ENCODE measurements at places on chromosomes 2 and 18.
A peak's percentile ranks its signal among the peaks of the same experiment; 100 is the strongest.

- DNase-seq, result no peak
These were observed 824.8 kb upstream of the SALL3 start for GRCh38 chr18:78154853-78155252.

DNA sequence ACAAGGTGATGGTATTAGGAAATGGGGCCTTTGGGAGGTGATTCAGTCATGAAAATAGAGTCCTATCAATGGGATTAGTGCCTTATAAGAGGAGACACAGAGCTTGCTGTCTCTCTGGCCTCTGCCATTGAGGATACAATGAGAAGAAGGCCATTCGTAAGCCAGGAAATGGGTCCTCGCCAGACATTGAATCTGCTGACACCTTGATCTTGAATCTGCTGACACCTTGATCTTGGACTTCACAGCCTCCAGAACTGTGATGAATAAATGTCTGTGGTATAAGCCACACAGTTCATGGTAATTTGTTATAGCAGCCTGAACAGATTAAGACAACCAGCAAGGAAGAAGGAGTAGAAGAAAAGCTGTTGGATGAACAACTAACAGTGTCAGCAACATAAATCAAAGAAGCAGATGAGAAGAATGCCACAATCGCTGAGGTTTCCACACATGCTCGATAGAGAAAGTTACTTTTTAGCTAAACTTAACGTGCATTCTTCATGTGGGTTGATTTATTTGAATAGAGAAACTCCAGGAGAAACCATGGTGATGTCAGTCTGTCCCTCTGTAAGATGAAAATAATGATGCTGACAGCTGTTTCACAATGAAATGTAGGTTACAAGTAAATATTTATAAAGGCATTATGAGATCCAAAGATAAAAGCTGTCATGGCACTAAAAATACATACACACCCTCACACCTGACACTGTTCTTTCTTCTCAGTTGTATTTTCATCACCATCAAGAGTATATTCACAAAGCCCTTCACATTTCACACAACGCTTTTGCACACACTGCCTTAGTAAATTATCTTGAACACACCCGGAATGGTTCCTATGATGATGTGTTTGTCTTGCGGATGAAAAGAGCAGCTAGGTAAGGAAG, 153.7 kb upstream of the NCK2 start:
- no peak for DNase-seq

DNA sequence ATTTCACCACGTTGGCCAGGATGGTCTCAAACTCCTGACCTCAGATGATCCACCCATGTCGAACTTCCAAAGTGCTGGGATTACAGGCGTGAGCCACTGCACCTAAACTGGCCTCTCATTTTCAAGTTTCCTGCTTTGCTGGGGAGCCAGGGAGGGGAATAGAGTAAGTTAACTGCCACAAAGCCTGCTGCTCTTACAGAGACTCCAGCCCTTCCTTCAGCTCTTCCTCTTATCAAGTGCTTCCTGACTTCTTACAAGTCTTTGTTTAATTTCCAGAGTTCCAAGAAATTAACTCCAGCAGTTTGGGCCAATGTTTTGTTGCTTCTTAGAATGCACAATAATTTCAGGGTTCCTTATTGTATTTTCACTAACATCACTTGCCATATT, 24.3 kb upstream of the UBE2F start:
- no peak for DNase-seq

DNA sequence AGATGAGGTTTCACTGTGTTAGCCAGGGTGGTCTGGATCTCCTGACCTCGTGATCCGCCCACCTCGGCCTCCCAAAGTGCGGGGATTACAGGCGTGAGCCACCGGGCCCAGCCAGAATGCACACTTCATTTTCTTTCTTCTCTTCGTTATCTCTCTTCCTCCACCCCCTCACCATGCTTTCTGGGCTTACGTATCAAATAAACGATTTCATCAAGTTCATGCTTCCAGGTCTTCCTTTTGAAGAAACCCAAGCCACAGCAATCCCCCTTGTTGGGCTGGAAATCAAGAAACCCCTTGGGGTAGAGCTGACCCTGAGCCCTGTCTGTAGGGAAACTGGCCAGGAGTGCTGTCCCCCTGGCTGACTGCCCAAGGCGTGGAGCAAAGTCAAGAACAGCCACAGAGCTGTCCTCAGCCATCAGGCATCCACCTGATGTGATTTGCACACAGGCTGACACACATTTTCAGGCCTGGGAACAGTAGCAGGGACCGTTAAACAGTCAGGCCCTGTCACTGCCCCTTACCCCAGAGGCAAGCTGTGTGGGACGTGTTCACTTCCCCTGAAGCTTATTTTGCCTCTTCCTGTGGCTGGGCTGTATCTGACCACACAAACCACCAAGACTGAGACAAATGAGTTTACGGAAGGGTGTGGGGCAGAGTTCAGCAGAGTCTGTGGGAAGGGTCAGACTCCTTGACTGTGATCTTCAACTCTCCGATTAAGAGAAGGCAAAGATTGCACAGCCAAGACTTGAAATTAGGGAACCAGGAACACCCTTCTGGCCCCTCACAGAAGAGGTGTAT, 15.1 kb upstream of the NMUR1 start:
- DNase-seq, result peak; percentile 25

DNA sequence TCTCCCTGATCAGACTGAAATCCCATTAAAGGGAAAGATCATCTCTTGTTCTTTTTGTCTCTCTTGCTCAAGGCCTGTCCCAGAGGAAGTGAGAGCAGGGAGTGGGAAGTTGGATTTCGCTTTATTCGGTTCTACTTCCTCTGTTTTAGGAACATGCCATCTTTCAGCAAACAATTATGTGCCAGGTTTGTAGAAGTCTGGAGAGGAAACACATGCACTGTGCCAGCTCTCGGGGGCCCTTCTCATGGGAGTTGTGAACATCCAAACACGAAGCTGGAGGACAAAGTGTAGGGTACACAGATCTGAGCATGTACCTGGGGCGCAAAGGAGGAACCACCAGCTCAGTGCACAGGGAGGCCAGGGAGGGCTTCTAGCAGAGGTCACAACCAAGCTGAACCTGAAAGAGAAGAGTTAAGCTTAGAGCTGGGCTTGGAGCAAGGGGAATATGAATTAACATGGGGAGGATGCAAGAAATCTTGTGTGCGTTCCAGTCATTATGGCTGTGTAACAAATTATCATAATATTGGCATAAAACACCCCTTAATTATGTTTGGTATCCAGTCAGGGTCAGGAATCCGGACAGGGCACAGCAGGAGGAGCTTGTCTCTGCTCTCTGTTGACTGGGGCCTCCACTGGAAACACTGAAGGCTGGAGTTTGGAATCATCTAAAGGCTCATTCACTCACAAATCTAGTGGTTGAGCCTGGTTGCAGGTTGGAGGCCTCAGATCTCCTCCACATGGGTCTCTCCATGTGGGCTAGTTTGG, 128.6 kb downstream of the ZFP36L2 start:
- no peak for DNase-seq

GRCh38 chr2:84532291-84532690, 16.0 kb downstream of the DNAH6 start:
- no peak for DNase-seq

All from stimulated activated CD8-positive, alpha-beta memory T cell treated with anti-CD3 and anti-CD28 coated beads, Interleukin-2, amount 100 ng/mL, for 1 hour (primary cell).